ENCODE measurements at places on chromosomes 12 and 14. TPM values are rescaled to one million over a fixed set of nuclear protein-coding genes. Genes with fewer than 3 reads are reported as not detected.

ACSM4 gene
- total RNA-seq, result not detected

SDR39U1 gene
- total RNA-seq, result 13.5 TPM

VPS37B gene
- total RNA-seq, result 26.4 TPM

PLBD1 gene
- total RNA-seq, result 10.0 TPM

PLA2G1B gene
- not detected for total RNA-seq

C12orf50 gene
- not detected for total RNA-seq

All from fibroblast of villous mesenchyme (primary cell).